ENCODE measurements at places on chromosomes 13 and 19. TPM values are rescaled to one million over a fixed set of nuclear protein-coding genes. Genes with fewer than 3 reads are reported as not detected.

GRCh38 chr19:8097198-8097597, 44.6 kb downstream of the CCL25 start:
- no peak overlapping the region for H3K4me3 ChIP-seq
- no peak for DNase-seq
- no peaks in the 10 kb centered on the region for H3K36me3 ChIP-seq
- H3K27ac ChIP-seq = no peak overlapping the region
- H3K27me3 ChIP-seq = no peaks in the 10 kb centered on the region

- DNase-seq = no peak
- no peak overlapping the region for H3K4me3 ChIP-seq
- peaks cover 1% of the 10 kb centered on the region for H3K27me3 ChIP-seq
- H3K36me3 ChIP-seq = no peaks in the 10 kb centered on the region
- H3K27ac ChIP-seq = no peak overlapping the region
These were observed 40.5 kb upstream of the VSTM2B start for GRCh38 chr19:29485293-29485692.

- DNase-seq = no peak
- H3K27me3 ChIP-seq = no peaks in the 10 kb centered on the region
- H3K4me1 ChIP-seq = peaks cover 8% of the 10 kb centered on the region
These were observed 136.8 kb downstream of the TBC1D4 start for GRCh38 chr13:75345193-75345592.

DNA sequence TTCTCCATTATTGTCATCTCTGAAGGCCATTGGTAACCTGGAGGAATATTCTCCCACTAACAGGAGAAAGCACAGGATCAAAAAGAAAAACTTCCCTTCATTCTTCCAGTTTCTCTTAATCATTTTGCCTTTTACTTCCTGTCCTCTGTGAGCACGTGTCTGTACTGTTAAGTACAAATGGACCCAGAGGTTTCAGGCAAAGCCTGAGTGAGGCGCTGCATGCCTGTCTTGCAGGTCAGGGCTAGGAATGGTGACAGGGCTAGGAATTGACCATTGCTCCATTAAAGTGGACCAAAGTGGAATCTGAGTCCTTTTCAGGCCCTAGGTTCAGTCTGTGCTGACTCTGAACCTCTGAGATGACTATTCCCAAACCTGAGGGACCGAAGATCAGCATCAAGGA, 326.7 kb downstream of the SHISA2 start:
- no peaks in the 10 kb centered on the region for H3K36me3 ChIP-seq
- DNase-seq = no peak
- H3K4me1 ChIP-seq = peaks cover 12% of the 10 kb centered on the region
- peaks cover 6% of the 10 kb centered on the region for H3K27me3 ChIP-seq
- no peak overlapping the region for H3K27ac ChIP-seq
- H3K4me3 ChIP-seq = no peak overlapping the region

BEST2 gene
- total RNA-seq = 0.12 TPM

DNA sequence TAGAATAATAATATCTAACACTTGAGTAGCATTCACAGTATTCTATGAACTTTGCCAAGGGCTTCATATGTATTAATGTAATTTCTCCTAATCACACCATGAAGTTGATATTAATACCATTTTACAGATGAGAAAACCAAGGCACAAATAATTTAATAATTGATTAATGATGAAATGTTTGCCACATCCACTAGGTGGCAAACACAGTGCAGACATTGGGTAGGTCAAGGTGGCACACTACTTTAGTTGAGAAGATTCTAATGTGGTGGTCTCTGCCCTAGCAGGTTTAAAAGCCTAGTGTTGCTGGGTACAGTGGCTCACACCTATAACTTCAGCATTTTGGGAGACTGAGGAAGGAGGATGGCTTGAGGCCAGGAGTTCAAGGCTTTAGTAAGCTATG, 412.4 kb downstream of the SUCLA2 start:
- H3K27ac ChIP-seq = no peak overlapping the region
- H3K27me3 ChIP-seq = no peaks in the 10 kb centered on the region
- no peak for DNase-seq
- H3K4me3 ChIP-seq = no peak overlapping the region

- H3K36me3 ChIP-seq = no peaks in the 10 kb centered on the region
- H3K4me1 ChIP-seq = peaks cover 15% of the 10 kb centered on the region
- no peak overlapping the region for H3K4me3 ChIP-seq
- no peak overlapping the region for H3K27ac ChIP-seq
- H3K27me3 ChIP-seq = no peaks in the 10 kb centered on the region
- no peak for DNase-seq
These were observed 7.9 kb downstream of the HPN start for GRCh38 chr19:35049456-35049855.

ZNF600 gene
- total RNA-seq = 11.9 TPM

- no peaks in the 10 kb centered on the region for H3K36me3 ChIP-seq
- no peak overlapping the region for H3K27ac ChIP-seq
- no peak for DNase-seq
- H3K4me3 ChIP-seq = no peak overlapping the region
- peaks cover 13% of the 10 kb centered on the region for H3K27me3 ChIP-seq
These were observed 16.5 kb downstream of the SHANK1 start for GRCh38 chr19:50702871-50703829.

- peaks cover 13% of the 10 kb centered on the region for H3K27me3 ChIP-seq
- DNase-seq = no peak
- no peaks in the 10 kb centered on the region for H3K36me3 ChIP-seq
- no peak overlapping the region for H3K27ac ChIP-seq
- H3K4me1 ChIP-seq = peaks cover 14% of the 10 kb centered on the region
These were observed 42.5 kb downstream of the IRS2 start for GRCh38 chr13:109743706-109744453.

DNA sequence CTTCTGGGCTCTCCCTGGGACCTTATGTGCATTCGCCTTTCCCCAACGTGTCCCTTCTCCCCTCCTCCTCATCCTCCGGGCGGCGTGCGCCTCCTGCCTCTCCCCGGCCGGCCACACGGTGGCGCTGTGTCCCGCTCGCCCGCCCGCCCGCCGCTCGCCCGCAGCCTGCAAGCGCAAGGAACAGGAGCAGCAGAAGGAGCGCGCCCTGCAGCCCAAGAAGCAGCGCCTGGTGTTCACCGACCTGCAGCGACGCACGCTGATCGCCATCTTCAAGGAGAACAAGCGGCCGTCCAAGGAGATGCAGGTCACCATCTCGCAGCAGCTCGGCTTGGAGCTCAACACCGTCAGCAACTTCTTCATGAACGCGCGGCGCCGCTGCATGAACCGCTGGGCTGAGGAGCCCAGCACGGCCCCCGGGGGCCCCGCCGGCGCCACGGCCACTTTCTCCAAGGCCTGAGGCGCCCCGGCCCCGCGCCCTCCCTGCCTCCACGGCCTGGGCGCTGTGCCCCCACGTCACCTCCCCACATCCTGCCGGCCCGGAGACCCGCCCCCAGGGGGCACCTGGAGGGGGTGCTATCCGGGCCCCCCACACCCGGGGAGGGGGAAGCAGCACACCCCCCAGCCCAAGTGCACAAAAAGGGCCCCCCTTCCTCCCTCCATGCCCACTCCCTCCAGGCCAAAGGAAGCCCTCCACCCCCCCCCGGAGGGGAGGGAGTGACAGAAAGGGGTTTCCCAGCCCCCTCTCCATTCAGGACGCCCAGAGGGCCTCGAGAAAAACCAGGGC, 21.9 kb downstream of the ONECUT3 start:
- DNase-seq = no peak
- no peak overlapping the region for H3K4me3 ChIP-seq
- peaks cover 61% of the 10 kb centered on the region for H3K27me3 ChIP-seq
- no peak overlapping the region for H3K27ac ChIP-seq
- H3K4me1 ChIP-seq = no peaks in the 10 kb centered on the region

ZNF816 gene
- 7.0 TPM for total RNA-seq

CRB3 gene
- 0.29 TPM for total RNA-seq

CYP2S1 gene
- total RNA-seq = 0.60 TPM

ZNF880 gene
- total RNA-seq = 12.5 TPM

ZNF836 gene
- total RNA-seq = 7.8 TPM

- no peaks in the 10 kb centered on the region for H3K36me3 ChIP-seq
- H3K4me3 ChIP-seq = no peak overlapping the region
- no peak for DNase-seq
- no peaks in the 10 kb centered on the region for H3K4me1 ChIP-seq
- H3K27ac ChIP-seq = no peak overlapping the region
These were observed 464.6 kb downstream of the MYO16 start for GRCh38 chr13:109093998-109094397.

OBI1 gene
- 20.0 TPM for total RNA-seq

ATP4B gene
- total RNA-seq = not detected

DNA sequence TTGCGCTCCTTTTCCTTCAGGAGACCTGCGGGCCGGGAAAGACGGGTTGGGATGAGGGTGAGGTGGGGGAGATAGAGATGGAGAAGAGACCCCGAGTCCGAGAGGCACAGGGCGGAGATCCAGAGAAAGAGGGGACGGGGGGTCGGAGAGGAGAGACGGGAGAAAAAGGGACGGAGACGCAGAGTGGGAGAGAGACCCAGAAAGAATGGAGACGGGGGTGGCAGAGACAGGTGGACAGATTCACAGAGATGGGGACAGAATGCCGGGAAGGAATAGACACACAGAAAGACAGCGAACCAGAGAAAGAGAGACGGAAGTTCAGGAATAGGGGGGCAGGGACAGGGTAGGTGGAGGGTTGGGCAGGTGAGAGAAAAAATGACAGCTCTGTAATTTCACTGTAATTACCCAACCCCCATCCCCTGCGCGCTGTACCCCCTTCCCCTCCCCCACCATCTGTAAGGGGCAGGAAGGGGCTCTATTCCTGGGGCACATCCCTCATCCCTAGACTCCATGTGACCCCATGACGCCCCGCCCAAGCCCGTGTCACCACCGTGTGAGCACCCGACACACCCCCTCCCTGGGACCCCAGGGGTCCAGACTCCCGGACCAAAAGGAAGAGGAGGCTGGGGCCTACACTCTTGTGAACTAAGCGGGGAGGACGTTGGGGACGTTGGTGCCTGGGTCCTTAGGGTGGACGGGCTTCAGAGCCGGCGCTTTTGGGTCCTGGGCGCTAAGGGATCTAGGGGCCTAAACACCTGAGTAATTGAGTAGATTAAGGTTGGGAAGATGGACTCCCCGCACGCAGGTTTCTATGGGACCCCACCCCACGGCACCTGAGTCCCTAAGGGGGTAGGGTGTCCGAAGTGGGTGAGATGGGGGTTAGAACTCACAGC, 967 bp downstream of the DBP start:
- no peak for DNase-seq
- peaks cover 3% of the 10 kb centered on the region for H3K36me3 ChIP-seq
- H3K27ac ChIP-seq = peak overlapping the region; percentile 95
- peaks cover under 1% of the 10 kb centered on the region for H3K27me3 ChIP-seq
- peaks cover 29% of the 10 kb centered on the region for H3K4me1 ChIP-seq

DNA sequence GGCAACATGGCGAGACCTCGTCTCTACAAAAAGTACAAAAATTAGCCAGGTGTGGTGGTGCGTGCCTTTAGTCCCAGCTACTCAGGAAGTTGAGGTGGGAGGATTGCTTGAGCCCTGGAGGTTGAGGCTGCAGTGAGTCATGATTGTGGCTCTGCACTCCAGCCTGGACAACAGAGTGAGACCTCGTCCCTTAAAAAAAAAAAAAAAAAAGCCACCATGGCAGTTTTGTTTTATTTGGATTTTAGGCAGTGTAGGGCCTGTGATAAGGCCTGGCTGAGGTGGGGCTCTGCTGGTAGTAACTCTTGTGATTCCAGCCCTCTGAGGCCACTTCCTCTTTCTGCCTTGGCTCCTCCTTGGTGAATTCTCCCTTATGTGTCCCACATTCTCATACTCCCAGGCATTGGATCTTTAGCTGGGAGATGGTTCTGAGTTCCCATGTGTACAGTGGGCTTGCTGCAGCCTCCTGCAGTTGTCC, 39.2 kb downstream of the GATAD2A start:
- H3K27me3 ChIP-seq = no peaks in the 10 kb centered on the region
- peak overlapping the region; percentile 28 for H3K4me3 ChIP-seq
- H3K4me1 ChIP-seq = peaks cover 60% of the 10 kb centered on the region
- DNase-seq = no peak
- H3K27ac ChIP-seq = peak overlapping the region; percentile 73

ZNF415 gene
- total RNA-seq = 0.21 TPM

- peaks cover 51% of the 10 kb centered on the region for H3K36me3 ChIP-seq
- no peak for DNase-seq
- no peak overlapping the region for H3K27ac ChIP-seq
- no peaks in the 10 kb centered on the region for H3K27me3 ChIP-seq
- H3K4me3 ChIP-seq = no peak overlapping the region
These were observed 21.9 kb upstream of the WTIP start for GRCh38 chr19:34459614-34460013.

- H3K36me3 ChIP-seq = peaks cover 62% of the 10 kb centered on the region
- H3K27ac ChIP-seq = peak overlapping the region; percentile 81
- peak overlapping the region; percentile 75 for H3K4me3 ChIP-seq
- H3K27me3 ChIP-seq = no peaks in the 10 kb centered on the region
- H3K4me1 ChIP-seq = peaks cover 77% of the 10 kb centered on the region
- DNase-seq = no peak
These were observed 8.3 kb downstream of the RPS19 start for GRCh38 chr19:41868120-41868988.

PCDH9 gene
- 0.27 TPM for total RNA-seq

Data from activated T-helper 1 cell treated with anti-CD3 and anti-CD28 coated beads, Interleukin-12 subunit alpha, Interleukin-12 subunit beta, Interleukin-2, Interleukin-4 antibody, amounts not matched to agents 30 ng/mL and 10 ng/mL and 1 ng/mL, durations not matched to agents 14 hours and 24 hours and 36 hours (primary cell).